Stimulated activated CD4-positive, alpha-beta T cell treated with anti-CD3 and anti-CD28 coated beads, Interleukin-12 subunit alpha, Interleukin-12 subunit beta, amount 100 ng/mL, for 24 hours (primary cell): ENCODE measurements at places on chromosomes 3 and 15.

GRCh38 chr15:66129586-66129985, 124.0 kb downstream of the MEGF11 start:
- DNase-seq = no peak

GRCh38 chr3:184551614-184552256, 9.8 kb upstream of the EPHB3 start:
- DNase-seq = no peak

DNA sequence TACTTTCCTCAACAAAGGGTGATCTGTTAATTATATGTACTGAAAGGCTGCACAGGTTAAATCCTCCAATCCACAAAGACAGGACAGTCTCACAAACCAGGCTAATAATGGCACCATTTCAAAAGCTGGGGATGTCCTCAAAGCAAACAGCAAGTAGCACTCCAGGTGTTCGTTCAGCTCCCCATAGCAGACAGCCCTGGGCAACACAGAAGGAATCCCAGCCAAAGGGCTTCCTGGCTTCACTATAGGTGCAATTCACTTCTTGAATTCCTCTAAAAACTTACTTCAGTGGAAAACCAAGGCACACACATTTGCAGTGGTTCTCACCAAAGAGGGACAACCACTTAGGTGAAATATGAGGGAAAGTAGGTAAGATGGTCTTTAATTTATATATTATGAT, 166.7 kb downstream of the CTNNB1 start:
- no peak for DNase-seq

DNA sequence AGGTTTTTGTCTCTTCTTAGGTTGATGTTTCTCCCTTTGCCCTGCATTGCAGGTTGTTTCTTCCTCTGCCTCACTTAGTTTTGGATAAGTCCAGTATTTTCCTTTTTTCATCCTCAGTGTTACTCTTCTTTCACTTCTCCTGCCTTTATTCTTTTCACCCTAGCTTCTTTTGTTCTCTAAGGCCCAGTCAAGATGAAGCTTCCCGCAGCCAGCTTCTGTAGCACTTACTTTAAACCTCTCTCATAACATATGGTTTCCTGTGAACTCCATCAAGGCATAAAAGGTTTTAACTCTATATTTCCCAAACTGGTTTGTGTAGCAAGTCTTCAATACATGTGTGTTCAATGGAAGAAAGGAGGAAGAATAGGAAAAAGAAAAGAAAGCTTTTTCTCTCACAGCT, 54.1 kb downstream of the TP63 start:
- DNase-seq = no peak

- no peak for DNase-seq
Observed at GRCh38 chr15:65055201-65055870, 10.1 kb downstream of the SLC51B start.

DNA sequence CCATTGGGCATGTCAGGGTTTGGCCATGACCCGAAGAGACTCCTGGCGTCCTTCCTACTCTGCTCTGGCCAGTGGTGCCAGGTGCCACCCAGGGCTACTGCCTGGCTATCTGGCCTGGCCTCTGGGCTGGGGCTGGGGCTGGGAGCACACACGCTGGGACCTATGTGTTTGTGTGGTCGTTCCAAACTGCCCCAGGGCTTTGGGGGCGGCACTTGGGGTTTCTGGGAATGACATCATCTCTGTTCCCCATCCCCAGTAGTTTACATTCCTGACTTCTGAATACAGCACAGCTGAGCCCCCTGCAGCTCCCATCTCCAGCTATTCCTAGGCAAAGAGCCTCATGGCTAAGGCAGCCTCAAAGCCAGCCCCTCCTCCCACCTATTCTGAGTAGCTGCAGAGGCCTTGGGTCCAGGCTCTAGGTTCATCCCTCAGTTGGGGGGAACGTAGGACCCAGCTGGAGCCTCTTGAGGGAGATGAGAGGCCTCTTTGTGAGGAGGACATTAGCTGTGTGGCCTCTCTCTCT, 24.3 kb downstream of the PLEKHO2 start:
- DNase-seq = no peak

DNA sequence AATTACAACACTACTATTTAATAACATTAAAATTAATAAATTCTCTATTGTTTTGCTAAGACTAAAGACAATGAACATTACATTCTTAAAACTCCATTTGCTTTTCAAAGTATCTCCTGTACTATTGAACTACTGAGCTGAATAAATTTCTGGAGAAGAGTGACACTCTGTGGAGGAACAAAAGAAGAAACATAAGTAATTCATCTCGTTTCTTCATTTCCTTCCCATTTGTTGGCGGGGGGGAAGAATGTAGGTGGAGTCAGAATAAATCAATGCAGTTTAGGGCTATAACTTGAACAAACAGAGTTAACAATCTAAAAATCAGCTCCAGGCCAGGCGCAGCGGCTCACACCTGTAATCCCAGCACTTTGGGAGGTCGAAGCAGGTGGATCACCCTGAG, 32.7 kb downstream of the EFHB start:
- DNase-seq = no peak

- no peak for DNase-seq
Observed at GRCh38 chr3:133069556-133070286, 31.5 kb downstream of the TMEM108 start.

GRCh38 chr3:66304293-66304692, 83.5 kb downstream of the SLC25A26 start:
- no peak for DNase-seq

DNA sequence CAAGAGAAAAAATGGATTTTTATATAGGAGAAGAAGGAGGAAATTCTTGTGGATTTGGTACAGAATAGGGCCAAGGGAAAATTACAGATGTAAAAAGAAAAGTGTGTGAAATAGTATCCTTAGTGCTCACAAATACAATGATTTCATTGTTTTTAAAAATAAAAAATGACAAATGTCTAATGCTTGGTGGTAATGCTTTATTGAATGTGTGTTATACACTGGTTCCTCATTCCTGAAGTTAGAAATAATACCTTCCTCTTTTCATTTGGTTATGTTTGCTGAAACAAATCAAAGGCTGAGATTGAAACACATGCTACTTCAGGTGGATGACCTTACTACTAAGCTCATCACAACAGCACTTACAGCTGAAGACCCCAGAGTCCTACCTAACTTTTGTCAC, 37.7 kb upstream of the CCR2 start:
- DNase-seq = no peak

DNA sequence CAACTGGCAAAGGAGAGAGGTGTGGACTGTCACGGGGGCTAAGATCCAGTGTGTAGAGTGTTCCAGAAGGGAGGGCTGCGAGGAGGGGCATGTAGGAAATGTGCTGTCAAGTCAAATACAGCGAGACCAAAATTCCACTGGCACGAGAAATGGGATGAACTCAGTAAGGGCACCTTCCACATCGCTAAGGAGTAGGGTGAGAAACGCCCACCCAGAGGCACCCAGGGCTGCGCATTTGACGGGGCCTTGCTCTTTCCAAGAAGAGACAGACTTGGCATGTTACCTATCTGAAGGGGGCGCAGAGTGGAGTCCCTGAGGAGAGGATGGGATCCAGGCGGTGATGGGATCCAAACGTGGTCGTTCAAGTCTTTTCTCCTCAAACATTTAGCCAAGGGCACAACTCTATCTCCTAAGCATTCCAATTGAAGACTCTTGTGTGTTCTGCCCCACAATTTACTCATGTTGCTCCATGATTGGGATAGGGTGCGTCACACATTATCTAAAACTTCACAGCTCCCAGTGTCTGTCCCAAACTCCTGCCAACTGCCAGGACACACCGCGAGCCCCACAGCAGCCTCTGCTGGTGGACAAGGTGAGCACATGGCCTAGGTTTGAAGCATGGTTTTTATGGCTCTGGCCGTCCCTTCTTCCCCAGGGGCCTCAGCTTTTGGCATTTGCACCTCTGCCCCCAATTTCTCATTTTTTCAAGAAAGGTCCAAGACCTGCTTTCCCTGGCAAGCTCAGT, 7.6 kb downstream of the SELENOS start:
- no peak for DNase-seq

DNA sequence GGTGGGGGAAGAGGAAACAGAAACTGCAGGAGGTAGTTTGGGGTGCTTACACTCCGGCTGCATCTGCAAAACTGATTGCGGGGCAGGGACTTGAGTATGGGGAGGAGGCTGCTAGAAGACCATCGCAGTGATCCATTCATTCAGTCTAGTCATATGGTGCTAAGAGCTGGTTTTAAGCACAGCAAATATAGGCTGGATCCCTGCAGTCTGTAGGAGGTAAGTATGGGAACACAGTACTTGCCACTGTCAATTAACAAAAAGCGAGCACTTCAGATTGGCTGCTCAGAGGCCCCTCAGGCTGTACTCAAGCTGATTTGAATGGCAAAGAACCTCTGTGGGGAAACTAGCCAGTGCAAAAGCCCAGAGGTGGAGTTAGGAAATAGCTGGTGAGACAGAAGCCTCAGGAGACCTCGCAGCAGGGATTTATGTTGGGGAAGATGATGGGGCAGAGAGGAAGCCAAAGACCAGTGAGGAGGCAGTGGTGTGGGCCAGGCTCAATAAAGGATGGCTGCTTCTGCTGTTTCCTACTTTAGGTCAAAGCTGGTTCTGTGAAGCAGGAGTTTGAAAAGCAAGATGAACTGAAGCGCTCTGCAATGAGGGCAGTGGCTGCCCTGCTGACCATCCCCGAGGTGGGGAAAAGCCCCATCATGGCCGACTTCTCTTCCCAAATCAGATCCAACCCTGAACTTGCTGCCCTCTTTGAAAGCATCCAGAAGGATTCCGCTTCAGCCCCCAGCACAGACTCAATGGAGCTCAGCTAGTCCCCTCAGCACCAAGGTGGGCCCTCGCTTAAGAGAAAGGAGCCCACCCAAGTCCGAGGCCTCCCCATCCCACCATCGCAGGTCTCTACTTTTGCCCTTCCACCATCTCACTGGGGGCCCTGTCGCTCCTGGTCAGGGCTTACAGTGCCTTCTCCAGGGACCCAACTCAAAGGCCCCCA, 7.9 kb downstream of the RPL32 start:
- no peak for DNase-seq

GRCh38 chr3:107630779-107631178, 108.0 kb downstream of the BBX start:
- no peak for DNase-seq

DNA sequence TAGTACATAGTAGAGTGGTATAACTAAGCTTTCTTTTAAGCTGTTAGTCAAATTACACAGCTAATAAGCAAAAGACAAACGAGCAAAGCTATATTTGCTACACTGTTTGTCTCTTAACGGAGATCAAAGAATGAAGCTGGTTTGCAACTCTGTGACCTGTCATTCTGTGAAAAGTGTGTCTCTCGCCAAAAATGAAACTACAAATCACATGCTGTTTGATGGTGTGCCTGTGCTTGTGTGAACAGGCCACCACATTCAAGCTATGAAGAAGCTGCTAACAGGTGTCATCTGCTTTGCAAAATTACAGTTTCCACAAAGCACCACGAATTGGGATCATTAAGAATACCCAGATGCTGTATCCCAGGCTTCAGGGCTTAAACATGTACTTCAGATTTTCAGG, 667.8 kb upstream of the NAALADL2 start:
- DNase-seq = no peak

- no peak for DNase-seq
Observed at GRCh38 chr3:175039875-175040274, 180.7 kb downstream of the NAALADL2 start.
